ENCODE measurements at places on chromosomes 3 and 15.

DNA sequence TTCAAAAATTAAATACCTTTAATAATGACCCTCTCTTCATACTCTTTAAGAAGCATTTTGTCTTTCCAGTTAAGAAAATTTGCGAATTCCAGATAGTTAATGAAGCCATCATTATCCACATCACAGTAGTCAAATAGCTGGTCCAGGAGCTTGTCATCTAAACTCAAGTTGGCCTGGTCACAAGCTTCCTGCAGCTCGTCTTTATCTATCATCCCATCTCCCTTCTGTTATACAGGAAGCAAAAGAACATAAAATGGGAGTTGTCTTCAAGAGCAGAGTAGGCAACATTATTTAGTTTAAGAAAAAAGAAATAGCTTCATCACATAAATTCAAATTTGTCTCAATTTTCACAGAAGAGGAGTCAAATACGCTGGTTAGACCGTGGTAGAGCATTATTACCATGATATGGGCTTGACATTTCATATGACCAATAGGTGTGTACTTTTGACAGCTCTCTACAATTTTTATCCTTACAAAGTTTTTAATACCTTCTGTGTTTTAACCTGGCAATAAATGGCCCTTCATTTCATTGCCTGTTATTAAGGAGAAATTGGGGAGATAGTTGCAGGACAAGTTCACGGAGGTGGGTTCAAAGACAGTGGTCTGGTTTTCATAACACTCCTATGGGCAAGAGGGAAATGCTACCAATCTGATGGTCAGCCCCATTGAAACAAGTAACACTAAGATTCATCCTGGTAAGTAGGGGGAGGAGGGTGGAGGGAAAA, 45.4 kb downstream of the EFHB start:
- no peak for DNase-seq

- no peak for DNase-seq
These were observed 10.4 kb downstream of the COL6A6 start for GRCh38 chr3:130527426-130527825.

- peak; percentile 84 for DNase-seq
These were observed 65.3 kb downstream of the KLF13 start for GRCh38 chr15:31391687-31392671.

GRCh38 chr15:40873694-40874561, at the start of gene RHOV:
Gene RHOV, minus strand, starts transcription at chr15:40874234. Its CDS starts 95 bp downstream, at chr15:40874139.
- DNase-seq = peak; percentile 77

- DNase-seq = peak; percentile 17
These were observed 15.4 kb downstream of the IDH2 start for GRCh38 chr15:90086868-90087268.

- no peak for DNase-seq
These were observed 12.5 kb downstream of the MRPS25 start for GRCh38 chr3:15052335-15053242.

DNA sequence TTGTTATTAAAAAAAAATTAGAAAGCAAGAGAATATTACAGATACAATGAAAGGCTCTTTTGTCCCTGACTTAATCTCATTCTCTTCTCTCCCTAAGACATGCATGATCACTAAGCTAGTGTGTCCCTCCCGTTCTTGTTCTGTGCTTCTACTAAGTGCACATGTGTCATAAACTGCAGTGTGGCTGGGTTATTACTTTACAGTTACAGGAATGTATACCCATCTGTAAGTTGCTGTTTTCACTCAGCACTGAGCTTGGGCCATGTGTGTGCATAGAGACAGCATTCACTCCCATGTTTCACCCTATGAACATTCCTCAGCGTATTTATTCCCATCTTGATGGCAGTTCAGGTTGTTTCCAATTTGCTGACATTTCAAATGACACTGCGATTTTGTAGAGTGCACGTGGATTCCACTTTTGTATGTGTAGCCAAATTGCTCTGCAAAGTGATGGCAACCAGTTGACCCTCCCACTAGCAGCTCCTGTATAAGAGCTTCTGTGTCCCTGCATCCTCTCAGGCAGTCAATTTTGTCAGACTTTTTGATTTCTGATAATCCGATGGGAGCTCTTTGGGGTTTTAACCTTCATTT, 145.8 kb upstream of the UBE2E1 start:
- DNase-seq = no peak

DNA sequence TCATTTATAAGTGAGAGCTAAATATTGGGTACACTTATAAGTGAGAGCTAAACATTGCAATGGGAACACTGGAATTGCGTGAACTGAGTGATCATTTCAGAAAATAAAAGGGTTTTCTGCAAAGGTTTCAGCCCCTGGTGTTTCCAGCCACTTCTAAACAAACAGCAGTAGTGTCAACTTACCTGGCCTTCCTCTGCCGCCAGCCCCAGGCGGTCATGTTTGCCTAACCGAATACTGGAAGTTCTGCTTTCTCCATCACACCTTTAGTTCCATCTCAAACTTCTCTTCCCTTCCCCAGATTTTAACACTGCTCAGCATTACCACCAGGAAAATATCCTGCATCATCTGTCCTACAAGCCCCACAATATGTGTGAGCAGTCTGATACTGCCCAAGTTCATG, 58.6 kb downstream of the MRPL3 start:
- no peak for DNase-seq

GRCh38 chr15:78342021-78342420, 1.9 kb downstream of the CRABP1 start:
- no peak for DNase-seq

DNA sequence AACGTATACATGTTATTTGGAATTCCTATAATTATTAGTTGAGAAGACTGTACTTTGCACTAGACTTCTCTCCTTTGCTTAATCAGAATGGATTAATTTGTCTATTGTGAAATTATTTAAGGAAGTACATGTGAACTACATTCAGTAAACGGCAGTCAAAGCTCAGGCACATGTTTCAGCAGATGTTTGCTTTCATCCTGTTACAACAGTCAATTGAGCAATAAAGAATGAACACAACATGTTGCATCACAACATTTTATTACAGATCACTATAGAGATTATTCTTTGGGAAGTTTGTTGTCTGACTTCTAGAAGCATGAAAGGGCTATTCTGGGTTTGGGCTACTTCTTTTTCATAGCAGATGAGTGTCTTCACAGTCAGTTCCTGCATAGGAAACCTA, 39.2 kb downstream of the RAB27A start:
- no peak for DNase-seq

DNA sequence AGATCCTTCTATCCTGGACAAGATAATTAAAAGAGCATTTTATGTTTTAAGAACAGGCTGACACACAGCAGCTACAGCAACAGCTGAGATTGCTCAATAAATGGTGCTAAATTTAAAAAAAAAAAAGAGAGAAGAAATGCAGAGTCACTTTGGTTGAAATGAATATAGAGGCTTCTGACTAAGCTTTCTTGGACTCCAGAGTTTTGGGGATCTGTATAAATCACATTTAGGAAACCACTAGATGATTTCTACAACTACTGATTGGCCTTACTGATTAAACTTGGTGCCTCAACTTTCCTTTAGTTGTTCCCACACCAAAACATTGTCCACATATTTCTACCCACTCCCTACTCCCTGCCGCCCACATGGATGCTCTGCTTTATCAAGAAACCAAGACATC, 132.9 kb upstream of the ZBTB20 start:
- no peak for DNase-seq

DNA sequence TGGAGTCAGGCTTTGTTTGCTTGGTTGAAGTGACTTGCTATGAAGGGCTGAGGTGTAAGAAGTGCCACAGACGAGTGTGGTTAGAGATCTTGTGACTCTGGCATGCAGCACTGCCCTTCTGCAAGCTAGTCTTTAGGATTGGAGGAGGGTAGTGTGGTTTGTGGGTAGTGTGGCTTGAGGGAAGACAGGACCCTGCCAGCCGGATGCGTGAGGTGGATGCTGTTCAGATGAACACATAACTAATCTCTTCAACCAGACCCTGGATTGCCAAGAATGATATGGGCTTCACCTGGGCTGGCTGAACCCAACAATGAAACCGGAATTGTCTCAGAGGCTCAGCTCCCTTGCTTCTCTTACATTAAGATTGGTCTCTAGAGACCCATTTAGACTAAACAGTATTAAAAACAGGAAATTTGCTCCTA, 32.7 kb downstream of the STARD9 start:
- no peak for DNase-seq

- no peak for DNase-seq
These were observed 3.2 kb upstream of the TBC1D23 start for GRCh38 chr3:100257586-100257985.

DNA sequence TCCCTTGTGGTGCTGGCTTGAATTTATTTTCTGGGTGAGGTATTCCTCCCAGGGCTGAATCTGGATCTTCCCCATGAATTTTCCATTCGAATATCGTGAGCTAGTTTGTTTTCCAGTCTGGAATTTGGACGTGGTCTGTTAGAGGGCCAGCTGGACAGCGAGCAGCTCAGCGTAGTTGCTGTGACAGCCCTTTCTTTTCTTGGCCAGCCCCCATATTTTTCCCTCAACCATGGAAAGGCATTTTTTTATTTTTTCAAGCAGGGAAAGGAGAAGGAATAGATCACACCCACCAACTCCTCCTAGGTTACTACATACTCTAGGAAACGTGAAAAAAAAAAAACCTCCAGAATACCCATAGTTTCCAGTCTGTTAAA, 152.0 kb downstream of the KLHL25 start:
- no peak for DNase-seq

DNA sequence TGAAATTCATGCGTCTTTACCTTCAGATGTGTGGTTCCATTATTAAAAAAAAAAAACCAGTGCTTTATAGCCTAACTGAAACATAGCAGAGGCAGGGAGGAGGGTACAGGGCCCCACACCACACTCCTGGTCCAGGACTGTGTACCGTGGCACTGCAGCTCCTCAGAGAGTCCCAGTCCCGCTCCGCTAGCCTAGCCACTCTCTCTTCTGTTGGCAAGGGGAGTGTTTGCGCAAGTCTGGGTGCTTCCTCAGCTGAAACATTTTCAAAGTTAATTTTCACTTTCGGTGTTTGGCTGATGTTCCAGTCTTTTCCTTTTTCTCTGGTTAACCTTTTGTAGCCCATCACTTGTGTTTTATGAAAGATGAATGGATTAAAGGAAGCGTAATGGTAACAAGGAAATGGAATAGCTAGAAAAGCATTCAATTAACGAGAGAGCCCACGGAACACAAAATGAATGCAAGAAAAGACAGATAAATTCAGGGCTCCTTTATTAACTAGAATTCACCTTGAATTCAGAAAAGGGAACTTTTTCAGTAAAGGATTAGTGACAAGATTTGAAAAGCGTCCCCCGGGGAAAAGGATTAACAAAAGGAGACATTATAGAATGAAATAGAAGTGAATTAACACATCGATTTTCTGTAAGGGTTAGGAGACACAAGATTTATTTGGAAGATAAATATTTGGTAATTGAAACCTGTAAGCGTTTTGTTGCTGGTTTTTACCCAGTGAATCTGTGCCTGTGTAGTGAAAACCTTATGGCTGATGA, 177.0 kb downstream of the CACNA2D3 start:
- DNase-seq = no peak

Measured in G401 (cell line).